ENCODE measurements at places on chromosomes 7 and 10. TPM values are rescaled to one million over a fixed set of nuclear protein-coding genes. Genes with fewer than 3 reads are reported as not detected.

SUGCT gene
- total RNA-seq, result 8.4 TPM

ADAM22 gene
- 1.3 TPM for total RNA-seq

PGAM2 gene
- total RNA-seq, result 1,131 TPM

HOXA1 gene
- total RNA-seq, result 0.13 TPM
